Stimulated activated CD8-positive, alpha-beta memory T cell treated with anti-CD3 and anti-CD28 coated beads, Interleukin-4, amount 100 ng/mL, for 4 hours (primary cell): ENCODE measurements at places on chromosomes 4 and X.

DNA sequence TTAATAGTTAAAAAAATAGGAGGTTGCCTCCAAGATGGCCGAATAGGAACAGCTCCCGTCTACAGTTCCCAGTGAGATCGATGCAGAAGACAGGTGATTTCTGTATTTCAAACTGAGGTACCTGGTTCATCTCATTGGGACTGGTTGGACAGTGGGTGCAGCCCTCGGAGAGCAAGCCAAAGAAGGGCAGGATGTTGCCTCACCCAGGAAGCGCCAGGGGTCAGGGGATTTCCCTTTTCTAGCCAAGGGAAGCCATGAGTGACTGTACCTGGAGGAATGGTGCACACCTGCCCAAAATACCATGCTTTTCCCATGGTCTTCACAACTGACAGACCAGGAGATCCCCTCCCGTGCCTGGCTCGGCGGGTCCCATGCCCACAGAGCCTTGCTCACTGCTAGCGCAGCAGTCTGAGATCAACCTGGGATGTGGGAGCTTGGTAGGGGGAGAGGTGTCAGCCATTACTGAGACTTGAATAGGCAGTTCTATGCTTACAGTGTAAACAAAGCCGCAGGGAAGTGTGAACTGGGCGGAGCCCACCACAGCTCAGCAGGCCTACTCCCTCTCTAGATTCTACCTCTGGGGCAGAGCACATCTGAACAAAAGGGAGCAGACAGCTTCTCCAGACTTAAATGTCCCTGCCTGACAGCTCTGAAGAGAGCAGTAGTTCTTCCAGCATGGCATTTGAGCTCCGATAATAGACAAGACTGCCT, 47.5 kb downstream of the PPA2 start:
- DNase-seq, result no peak

GRCh38 chr4:113884655-113885054, 94.8 kb downstream of the ARSJ start:
- no peak for DNase-seq

DNA sequence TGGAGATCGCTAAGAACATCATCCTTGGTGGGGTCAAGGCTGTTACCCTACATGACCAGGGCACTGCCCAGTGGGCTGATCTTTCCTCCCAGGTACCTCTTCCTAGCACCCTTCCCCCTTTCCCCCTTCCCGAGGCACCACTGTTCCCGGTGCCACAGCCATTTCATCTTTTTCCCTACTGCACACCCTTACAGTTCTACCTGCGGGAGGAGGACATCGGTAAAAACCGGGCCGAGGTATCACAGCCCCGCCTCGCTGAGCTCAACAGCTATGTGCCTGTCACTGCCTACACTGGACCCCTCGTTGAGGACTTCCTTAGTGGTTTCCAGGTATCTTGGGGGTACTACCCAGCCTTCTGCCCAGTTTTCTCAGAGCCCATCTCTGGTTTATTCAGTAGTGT, 5.7 kb downstream of the UBA1 start:
- no peak for DNase-seq

GRCh38 chr4:144531841-144532240, 114.1 kb upstream of the HHIP start:
- DNase-seq, result no peak

GRCh38 chr4:54746218-54746617, 88.5 kb downstream of the KIT start:
- no peak for DNase-seq

- no peak for DNase-seq
Observed at GRCh38 chrX:134684956-134685355, 26.7 kb upstream of the PLAC1 start.

DNA sequence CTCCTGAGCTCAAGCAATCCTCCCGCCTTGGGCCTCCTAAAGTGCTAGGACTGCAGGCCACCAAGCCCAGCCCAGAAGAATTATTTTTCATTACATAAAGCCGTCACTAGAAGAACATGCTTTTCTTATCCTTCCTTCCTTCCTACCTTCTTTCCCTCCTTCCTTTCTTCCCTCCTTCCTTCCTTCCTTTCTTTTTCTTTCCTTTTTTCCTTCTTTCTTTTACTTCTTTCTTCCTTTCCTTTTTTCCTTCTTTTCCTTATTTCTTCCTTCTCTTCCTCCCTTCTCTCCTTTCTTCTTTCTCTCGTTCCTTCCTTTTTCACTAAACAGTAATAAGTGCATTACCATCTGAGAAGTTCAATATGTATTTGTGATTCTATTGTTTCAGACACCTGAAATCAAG, 121.4 kb downstream of the ATP10D start:
- no peak for DNase-seq

- no peak for DNase-seq
Observed at GRCh38 chr4:102268355-102268754, 76.9 kb downstream of the SLC39A8 start.

GRCh38 chr4:127523369-127523768, 109.4 kb upstream of the INTU start:
- no peak for DNase-seq

GRCh38 chr4:182560358-182560757, 317.2 kb downstream of the TENM3 start:
- DNase-seq, result no peak

GRCh38 chrX:98501426-98501825, 1617.7 kb downstream of the RPA4 start:
- DNase-seq, result no peak

DNA sequence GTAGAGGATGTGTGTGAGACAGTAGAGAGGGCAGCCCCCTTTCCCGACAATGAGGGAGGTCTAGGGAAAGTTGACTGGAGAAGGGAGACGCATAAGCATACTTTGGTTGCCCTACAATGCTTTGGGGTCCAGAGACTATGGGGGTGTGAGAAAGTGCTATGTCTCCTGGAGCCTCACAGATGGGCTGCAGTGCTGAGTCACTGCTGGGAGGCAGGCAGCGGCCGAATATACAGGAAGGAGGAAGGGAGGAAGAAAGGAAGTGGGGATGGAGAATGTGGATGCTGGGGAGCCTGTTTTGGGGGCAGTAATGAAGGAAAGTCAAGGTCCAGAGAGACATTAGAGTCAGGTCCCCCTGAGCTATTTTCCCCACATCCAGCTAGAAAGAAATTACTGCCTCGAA, 12.7 kb downstream of the DRP2 start:
- DNase-seq, result no peak

DNA sequence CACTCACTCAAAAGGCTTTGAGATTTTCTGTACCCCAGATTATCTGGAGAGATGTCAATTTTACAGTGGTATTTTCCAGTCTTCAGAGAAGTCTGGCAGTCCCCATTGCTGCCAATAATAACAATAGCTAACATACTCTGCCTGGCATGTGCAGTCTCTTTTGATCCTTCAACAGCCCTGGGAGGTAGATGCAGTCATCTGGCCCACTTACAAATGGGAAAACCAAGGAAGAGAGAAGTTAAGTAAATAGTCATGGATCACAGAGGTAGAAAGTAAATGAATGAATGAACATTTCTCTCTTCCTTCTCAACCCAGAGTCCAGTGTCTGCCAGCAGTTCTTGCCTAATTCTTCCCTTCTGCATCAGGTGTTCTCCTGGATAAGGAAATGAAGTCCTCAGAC, 113.0 kb upstream of the EDNRA start:
- no peak for DNase-seq

DNA sequence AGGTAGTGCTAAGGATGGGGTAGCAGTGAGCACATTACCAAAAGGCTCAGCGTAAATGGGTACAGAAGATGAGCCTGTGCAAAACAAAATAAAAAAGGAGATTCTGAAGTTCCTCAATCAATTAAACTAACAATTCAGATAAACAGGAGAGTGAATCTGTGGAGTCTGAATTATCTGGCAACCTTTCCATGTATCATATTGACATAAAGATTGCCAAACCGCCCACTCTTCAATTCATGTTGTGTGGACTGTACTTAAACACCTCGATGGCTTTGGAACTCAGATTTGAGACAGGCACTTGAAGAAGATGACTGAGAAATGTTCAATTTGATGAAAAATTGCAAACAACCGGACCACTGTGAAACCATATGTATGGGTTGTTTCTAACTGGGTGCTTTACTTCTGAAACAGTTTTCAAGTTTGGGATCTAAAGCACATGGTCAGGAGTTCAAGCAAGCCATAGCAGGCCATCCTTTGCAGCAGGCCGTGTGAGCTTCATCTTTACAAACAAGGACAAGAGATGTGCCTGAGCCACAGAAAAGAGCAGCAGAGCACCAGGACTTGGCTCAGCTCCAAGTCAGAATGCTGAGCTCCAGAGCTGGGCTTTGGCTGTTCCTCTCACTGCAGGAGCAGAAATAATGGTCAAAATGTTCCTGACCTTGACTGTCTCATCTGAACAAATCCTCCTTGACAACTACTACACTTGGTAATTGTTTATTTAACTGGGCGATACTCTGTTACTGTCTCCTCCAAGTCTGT, 108.1 kb downstream of the MGST2 start:
- no peak for DNase-seq

DNA sequence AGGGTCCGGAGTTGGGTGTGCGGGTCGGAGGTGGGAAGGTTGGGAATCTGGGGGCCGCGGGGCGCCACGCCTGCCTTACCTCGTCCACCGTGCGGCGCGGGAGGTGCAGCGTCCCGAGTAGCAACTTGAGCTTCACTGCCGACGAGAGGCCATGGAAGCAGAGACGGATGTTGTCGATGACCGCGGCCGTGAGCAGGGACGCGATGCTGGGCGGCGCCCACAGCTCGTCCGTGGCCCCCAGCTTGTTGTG, 178 bp downstream of the NELFA start:
- no peak for DNase-seq

- DNase-seq, result no peak
Observed at GRCh38 chr4:8547108-8547911, 32.9 kb upstream of the GPR78 start.

DNA sequence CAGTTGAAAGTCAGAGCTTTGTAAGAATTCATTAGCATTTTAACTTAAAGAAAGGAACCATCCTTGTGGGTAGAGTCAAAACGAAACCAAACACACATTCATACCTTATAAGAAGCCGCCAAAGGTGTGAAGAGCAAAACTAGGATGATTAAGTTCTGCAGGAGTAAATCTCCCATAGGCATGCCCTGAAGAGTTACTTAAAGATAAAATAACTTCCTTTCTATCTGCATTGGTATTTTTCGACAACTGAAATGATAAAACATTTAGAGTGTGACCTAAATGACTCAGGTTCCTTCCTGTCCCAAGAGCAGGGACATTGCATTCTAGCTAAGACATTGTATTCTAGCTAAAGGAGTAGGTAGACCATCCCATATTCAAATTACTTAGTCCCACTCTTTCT, 75.3 kb downstream of the BCOR start:
- no peak for DNase-seq

DNA sequence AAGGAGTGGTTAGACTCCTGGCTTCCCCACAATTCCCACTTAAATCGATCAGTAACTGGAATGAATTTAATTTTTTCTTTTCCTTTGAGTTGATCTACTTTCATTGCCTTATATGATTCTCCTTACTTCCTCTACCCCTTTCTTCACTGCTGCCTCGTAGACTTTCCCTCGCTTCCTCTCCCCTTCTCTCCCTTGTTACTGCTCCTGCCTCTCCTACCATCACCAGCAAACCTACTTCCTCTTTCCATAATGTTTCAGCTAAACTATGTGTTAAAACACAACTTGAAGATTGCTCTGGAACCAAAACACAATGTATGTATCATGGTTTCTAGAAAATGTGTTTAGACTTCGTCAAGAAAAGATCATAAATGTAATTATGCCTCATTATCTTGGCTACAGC, 132.0 kb upstream of the TET2 start:
- DNase-seq, result no peak

GRCh38 chrX:124938715-124939114, 381.0 kb upstream of the TEX13C start:
- no peak for DNase-seq

DNA sequence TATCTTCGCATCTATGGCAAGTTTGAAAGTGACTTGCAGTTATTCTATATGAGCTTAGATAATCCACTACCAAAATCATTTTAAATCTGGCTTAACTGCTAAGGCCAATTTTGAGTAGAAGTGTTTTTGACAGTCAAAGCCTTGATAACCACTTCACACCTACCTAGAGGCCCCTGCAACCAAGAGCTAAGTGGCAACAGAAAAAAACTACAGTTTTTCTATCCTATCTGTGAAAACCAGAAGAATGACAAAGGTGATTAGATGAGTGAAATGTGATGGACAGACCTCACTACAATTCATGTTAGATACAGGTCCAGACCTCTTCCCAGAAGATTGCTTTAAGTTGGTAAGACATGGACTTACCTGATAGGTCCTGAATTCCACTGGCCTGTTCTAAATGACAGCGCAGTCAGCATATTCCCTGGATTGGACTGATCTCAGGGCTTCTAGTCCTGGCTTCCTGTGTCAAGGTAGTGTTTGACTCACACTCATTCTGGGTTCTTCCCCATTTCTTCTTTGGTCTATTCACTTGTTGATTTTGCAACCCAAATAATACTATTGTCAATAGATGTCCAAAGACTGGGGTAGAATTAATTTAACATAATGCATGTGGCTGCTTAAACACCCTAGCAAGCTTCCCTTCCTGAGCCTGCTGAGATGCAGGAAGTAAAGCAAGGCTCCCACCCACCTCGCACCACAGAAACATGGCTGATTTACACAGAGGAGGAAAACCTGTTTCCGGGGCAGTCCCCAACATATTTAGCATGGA, 65.1 kb downstream of the PPP3CA start:
- no peak for DNase-seq

DNA sequence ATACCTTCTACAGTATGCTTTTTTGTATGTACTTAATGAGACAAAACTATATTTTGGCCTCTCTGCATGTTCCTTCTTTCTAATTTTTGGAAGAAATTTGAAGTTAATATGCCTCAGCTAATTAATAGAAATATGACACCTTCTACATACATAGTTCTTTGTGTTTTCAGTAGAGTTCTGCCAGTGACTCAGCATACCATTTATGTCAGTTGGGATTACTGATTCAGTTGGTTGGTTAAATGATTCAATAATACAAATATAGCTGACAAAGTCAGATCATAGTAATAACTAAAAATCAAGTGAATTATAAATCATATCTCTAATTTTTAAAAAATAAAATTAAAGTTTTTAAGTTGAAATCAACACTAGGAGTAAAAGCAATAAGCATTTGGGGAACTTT, 16.8 kb downstream of the BTC start:
- DNase-seq, result no peak

DNA sequence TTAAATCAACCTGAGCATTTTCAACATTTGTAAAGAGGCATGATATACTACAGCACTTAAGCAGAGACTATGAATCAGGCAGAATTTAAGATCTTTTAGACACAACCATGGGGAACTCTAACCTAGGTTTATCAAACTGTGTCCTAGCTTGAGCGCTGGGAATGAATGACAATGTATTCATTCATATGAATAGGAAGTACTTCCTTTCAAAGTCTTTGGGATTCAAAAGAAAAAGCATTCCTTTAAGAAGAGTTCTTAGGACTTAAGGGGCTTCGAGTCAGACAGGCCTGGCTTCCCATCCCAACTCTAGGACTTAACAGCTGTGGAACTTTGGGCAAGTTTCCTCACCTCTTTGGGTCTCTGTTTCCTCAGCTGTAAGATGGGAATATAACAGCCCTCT, 104.6 kb downstream of the ANAPC4 start:
- DNase-seq, result no peak

- no peak for DNase-seq
Observed at GRCh38 chr4:48538358-48538757, 48.3 kb downstream of the ZAR1 start.

- DNase-seq, result no peak
Observed at GRCh38 chr4:94208918-94209317, 1.3 kb downstream of the SMARCAD1 start.

GRCh38 chrX:154374313-154375155, at the start of gene FLNA:
FLNA (minus strand) TSS chrX:154374634; CDS start chrX:154371245, 3,389 bp downstream.
- DNase-seq, result no peak
